ENCODE measurements at places on chromosomes 2 and 18. TPM values are rescaled to one million over a fixed set of nuclear protein-coding genes. Genes with fewer than 3 reads are reported as not detected.

The SERPINE2 gene
- total RNA-seq = 19.6 TPM

The TPO gene
- not detected for total RNA-seq

- no peak overlapping the region for H3K4me3 ChIP-seq
- H3K36me3 ChIP-seq = no peaks in the 10 kb centered on the region
- DNase-seq = peak; percentile 74
- H3K4me1 ChIP-seq = peaks cover 8% of the 10 kb centered on the region
- no peak overlapping the region for H3K27ac ChIP-seq
These were observed 77.4 kb downstream of the DYSF start for GRCh38 chr2:71530641-71531332.

GRCh38 chr2:80259292-80259691 lies 45.3 kb downstream of the LRRTM1 start:
- no peaks in the 10 kb centered on the region for H3K27me3 ChIP-seq

Measured in neural progenitor cell (in vitro differentiated cells).